ENCODE measurements at places on chromosomes 11 and 22. TPM values are rescaled to one million over a fixed set of nuclear protein-coding genes. Genes with fewer than 3 reads are reported as not detected.

BAIAP2L2 gene
- 3.6 TPM for total RNA-seq

HBE1 gene
- not detected for total RNA-seq

MMP7 gene
- total RNA-seq: not detected

DNA sequence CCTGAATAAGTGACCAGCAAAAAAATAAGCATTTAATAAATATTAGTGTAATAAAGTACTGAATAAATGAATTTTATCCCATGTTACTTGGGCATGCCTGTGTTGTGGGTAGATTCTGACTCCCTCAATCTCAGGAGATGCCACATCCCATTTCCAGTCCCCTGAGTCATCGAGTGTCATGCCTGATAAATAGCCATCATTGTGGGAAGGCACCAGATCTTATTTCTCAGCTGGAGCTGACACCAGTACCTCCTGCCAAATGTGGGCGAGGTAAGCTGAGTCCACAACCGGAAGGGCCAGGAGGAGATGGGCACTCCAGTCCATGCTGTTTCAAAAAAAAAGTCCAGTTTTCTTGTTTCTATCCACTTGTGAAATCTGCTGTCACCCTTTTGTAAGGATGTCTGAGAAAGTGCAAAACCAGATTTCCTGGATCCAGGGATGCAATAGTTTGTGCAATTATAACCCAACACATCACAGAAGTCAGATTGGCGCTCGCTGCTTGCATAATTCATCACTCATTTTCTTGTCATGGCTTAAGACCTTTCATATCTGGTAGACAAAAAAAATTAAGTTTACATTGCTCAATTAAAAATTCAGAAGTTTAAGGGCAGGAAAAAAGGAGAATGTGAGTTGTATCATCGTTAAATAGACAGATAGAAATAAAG lies 311.6 kb downstream of the MIAT start:
- no peaks in the 10 kb centered on the region for H3K27me3 ChIP-seq
- H3K27ac ChIP-seq: no peak overlapping the region
- DNase-seq: no peak
- no peaks in the 10 kb centered on the region for H3K4me1 ChIP-seq

- H3K36me3 ChIP-seq: no peaks in the 10 kb centered on the region
- H3K4me3 ChIP-seq: no peak overlapping the region
- no peak for DNase-seq
- H3K4me1 ChIP-seq: no peaks in the 10 kb centered on the region
- H3K27me3 ChIP-seq: no peaks in the 10 kb centered on the region
Observed at GRCh38 chr22:28977481-28977971, 84.1 kb downstream of the C22orf31 start.

All from CD4-positive, alpha-beta memory T cell (primary cell).